ENCODE measurements at places on chromosomes 4 and X.
A peak's percentile ranks its signal among the peaks of the same experiment; 100 is the strongest.

DNA sequence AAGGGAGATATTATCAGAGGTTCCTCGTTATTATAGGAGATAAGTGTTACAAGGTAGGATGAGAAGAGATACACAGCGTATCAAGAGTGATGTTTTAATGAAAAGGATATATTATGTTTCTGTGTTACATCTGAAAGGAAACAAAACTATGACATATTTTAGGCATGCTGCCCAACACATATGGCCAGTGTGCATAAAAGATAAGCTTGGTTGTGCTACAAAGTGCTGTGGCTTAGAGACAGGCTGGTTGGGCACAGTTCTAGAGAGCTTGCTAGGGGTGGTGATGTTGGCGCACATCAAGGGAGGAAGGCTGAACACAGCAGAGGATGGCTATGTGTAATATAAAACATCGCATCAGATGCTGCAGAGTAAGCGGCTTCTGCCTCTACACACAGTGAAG is 42.4 kb downstream of the TRAM1L1 start:
- no peak for DNase-seq

DNA sequence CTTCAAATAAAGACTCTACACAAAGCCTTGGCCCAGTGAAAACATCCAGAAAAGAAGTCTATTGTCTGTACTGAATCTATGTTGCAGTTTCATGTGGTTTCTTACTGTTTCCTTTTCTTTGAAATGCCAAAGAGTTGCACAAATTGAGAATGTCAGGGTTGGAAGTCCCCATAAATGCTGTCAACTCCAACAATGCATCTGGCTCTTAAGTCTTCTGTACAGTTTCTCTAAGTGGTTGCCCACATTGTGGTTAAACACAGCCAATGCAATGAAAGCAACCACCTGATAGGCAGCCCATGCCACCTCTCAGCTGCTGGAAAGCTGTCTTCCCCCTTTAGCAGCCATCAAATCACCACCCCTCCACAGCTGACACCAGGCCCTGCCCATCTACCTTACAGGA is 67.2 kb upstream of the C1GALT1C1 start:
- no peak for DNase-seq

DNA sequence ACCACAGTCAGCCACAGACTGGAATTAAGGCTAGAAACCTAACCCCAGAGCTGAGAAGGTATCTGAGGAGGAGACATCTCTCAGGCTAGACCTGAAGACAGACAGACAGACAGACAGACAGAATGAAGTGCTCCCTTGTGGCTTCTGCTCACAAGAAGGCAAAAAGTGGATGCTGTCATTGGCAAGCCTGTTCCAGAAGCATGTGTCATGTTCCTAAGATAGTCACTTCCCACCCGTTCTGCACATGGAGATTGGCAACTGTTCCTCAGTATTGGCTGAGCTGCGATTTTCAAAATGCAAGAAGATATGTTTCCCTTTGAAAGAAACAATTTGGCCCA is 166.4 kb downstream of the NSUN7 start:
- no peak for DNase-seq

DNA sequence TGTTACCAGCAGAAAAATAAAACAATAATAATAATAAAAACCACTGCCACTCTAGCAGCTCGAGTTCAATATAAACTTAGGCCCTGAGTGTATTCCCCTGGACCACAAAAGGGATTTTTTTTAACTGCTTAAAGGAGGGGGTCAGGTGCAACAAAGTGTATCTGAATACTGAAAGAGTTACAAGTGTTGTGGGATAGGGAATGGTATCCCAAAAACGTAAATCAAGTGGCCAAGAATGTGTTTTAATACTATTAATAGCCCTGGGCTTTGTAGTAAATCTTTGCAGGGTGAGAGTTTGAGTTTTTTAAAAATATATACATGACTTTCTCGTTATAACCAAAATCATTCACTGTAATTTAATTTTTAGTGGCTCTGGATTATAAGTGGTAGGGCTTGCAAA is 860.1 kb upstream of the INTU start:
- no peak for DNase-seq

- no peak for DNase-seq
These were observed 214.5 kb downstream of the NAF1 start for GRCh38 chr4:162952232-162952631.

- DNase-seq = no peak
These were observed 125.2 kb downstream of the COL25A1 start for GRCh38 chr4:109177096-109177810.

- no peak for DNase-seq
These were observed 12.8 kb downstream of the MTM1 start for GRCh38 chrX:150581093-150581775.

GRCh38 chr4:40576651-40577480 is 52.8 kb downstream of the RBM47 start:
- peak; percentile 56 for DNase-seq

DNA sequence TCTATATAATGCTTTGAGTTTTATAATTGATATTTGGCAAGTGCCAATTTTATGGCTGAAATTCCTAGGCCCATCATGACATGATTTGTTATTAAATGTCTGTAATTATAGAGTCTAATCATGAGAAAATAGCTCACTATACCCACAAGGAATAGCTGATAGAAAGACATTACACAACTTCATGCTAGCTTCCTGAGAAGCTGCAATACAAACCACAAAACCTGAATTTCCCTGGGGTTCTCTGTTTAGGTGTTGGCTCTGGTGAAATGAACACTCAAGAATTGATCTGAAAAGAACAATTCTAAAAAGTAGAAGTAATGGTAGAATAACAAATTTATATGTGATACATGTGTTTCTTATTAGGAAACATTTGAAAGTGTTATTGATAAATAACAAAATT is 169.6 kb downstream of the GASK1B start:
- DNase-seq = no peak

- no peak for DNase-seq
These were observed 75.4 kb downstream of the MBNL3 start for GRCh38 chrX:132413459-132413858.

- no peak for DNase-seq
These were observed 572.5 kb downstream of the MAGEB5 start for GRCh38 chrX:26788402-26788998.

- no peak for DNase-seq
These were observed 19.2 kb downstream of the STIM2 start for GRCh38 chr4:26879805-26880204.

DNA sequence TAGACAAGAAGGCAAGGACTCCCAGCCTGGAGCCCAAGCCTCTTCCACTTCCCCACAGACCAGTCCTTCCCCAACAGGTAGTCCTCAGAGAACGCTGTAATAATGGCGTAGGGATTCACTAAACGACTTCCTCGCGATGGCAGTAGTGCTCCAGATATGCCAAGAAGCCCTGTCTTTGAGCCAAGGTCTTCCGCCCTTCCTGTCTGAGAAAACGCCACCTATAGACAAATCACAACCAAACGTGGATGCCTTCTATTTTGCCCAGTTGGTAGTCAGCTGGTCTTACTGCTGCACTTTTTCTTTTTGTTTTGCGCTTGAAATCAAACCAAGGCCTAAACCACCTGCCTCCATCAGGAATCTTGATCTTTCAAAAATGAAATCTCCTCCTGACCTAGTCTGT is 203.3 kb downstream of the OR13H1 start:
- no peak for DNase-seq

- no peak for DNase-seq
These were observed 926.6 kb downstream of the STIM2 start for GRCh38 chr4:27787195-27787594.

GRCh38 chr4:145281951-145282350 is 101.6 kb upstream of the OTUD4 start:
- no peak for DNase-seq

- DNase-seq = no peak
These were observed 224.1 kb downstream of the PPP3CA start for GRCh38 chr4:101123231-101123630.

DNA sequence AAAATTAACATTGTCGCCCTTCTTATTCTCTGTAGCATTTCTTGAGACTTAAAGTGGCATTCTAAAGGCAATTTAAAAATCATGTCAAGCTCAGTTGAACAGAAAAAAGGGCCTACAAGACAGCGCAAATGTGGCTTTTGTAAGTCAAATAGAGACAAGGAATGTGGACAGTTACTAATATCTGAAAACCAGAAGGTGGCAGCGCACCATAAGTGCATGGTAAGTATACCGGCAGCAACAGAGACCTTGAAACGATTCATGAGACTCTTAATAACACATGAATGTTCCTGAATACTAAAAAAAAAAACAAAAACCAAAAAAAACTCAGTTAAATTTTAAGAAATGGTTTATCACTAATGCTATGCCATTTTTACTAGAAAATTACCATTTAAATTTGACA is 82.4 kb upstream of the HPRT1 start:
- no peak for DNase-seq

GRCh38 chr4:150308824-150309472 is 230.7 kb downstream of the DCLK2 start:
- no peak for DNase-seq

- DNase-seq = no peak
These were observed 70.7 kb upstream of the ANKRD17 start for GRCh38 chr4:73329300-73329699.

- DNase-seq = no peak
These were observed 5.5 kb upstream of the IRAK1 start for GRCh38 chrX:154025230-154025629.

DNA sequence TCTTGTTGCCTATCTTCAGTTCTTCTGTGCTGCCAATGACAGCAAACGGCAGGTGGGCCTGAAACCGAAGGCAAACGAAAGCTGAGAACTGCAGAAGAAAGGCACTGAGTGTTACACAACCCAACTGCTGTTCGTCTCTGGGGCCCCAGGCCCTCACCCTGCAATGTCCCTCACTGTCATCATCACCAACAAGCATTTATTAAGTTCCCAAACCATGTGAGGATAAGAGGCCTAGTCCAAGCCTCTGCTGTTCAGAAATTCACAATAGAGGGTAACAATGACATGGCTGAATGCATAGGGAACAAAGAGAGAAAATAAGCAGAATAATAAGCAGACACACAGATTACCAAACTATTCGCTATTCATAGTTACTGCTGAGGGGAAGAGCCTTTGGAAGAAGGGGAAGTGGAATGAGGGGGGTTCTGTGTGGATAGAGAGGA is 34.5 kb upstream of the NKRF start:
- DNase-seq = no peak

GRCh38 chrX:7269991-7270390 is 122.0 kb upstream of the PUDP start:
- DNase-seq = no peak

GRCh38 chrX:34350561-34351335 is 218.6 kb upstream of the FAM47A start:
- no peak for DNase-seq

DNA sequence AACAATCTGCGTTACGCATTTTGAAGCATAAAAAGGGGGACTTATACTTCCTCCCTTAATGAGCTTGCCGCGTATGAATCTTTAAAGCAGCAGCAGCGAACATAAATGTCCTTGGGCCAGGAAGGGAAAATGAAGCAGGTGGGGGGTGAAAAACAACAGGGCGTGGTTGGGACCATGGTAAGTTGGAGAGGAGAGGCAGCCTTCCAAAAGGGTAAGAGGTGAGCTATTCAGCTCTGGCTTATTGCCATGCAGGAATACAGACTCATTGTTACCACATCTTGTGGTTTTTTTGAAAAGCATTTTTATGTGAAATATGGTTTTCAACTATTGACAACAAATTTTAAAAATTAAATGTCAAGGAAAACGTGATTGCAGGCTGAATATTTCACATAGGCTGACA is 710.7 kb upstream of the FAM241A start:
- no peak for DNase-seq

DNA sequence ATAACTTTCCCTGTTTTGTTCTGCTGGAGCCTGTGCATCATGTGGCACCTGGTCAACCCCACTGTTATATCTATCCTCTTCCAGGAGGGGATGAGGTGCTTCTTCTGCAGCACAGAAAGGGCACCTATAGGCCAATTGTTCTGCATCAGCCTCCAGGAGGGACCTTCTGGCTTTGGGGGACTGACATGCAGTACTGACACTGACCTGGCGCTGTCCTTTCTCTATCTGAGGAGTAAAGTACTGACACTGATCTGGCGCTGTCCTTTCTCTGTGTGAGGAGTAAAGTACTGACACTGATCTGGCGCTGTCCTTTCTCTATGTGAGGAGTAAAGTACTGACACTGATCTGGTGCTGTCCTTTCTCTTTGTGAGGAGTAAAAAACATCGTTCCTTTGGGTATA is 498.4 kb downstream of the PACRGL start:
- DNase-seq = no peak

DNA sequence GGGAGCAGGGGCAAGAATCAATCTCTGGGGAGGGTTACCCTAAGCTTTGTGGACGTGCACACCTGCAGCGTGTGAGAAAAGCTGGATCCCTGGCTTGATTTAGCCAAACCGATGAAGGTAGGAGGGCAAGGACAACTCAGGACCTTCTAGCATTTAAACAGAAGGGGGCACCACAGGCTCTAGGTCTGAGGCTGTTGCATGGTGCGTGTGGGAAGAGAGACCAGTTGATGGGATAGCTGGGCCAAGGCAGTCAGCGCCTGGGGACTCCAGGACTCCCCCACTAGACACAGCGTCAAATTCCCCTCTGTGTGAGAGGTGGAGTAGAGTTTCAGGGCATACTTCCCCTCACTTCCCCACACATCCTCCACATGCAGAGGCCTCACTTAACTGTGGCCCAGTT is 4.3 kb downstream of the GABRQ start:
- DNase-seq = peak; percentile 32

DNA sequence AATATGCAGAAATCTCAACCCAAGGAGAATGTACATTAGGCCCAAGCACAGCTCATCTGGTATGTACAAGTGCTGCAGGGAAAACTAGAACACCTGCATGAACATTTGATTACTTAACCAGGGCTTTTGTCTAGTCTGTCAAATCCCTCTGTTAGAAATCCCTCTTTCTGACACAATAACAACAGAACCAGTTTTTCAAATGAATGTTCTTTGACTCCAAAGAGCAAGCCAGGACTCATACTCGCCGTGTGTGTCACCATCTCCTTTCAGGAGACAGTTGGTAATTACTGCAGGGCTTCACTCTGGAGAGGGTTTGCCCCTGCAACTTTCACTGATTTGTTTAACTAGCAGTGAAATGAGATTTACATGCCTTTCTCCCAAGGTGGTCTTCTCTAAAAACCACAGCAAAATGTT is 143.0 kb upstream of the FAM241A start:
- no peak for DNase-seq

DNA sequence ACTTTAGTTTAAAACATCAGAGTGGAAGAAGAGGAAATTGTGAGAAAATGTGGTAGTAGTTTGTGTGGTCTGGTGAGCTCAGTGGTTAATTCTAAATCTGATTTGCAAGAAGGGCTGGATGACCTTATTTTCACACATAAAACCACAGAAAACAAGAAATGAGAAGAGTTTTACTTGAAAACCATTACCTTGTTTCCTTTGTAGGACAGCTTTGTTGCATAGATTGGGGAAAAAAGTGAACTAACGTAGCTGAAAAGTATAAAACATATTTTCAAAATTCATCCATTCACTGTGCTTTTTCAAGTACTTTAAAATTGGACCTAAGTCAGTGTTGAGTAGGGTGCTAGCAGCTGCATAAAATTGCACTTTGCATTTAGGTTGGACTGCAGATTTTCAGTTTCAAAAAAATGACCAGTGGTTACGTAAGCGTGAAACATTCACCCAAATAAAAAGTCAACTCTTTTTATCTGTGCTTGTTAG is 211.3 kb downstream of the ARHGAP10 start:
- DNase-seq = no peak

Data from C1 segment of cervical spinal cord (tissue), 14 donors.